ENCODE measurements at places on chromosomes 3 and 15. TPM values are rescaled to one million over a fixed set of nuclear protein-coding genes. Genes with fewer than 3 reads are reported as not detected.
A peak's percentile ranks its signal among the peaks of the same experiment; 100 is the strongest.

- no peak for DNase-seq
- H3K4me3 ChIP-seq: peak overlapping the region; percentile 88
- H3K27ac ChIP-seq: peak overlapping the region; percentile 82
These were observed 1.6 kb upstream of the PLOD2 start for GRCh38 chr3:146162561-146162960.

The ITIH3 gene
- total RNA-seq: 0.97 TPM

The DUOXA2 gene
- 0.17 TPM for total RNA-seq

The MUSTN1 gene
- total RNA-seq: 1.8 TPM

The ADAMTSL3 gene
- 2.4 TPM for total RNA-seq

The TMEM207 gene
- total RNA-seq: not detected

The LEKR1 gene
- 4.2 TPM for total RNA-seq

DNA sequence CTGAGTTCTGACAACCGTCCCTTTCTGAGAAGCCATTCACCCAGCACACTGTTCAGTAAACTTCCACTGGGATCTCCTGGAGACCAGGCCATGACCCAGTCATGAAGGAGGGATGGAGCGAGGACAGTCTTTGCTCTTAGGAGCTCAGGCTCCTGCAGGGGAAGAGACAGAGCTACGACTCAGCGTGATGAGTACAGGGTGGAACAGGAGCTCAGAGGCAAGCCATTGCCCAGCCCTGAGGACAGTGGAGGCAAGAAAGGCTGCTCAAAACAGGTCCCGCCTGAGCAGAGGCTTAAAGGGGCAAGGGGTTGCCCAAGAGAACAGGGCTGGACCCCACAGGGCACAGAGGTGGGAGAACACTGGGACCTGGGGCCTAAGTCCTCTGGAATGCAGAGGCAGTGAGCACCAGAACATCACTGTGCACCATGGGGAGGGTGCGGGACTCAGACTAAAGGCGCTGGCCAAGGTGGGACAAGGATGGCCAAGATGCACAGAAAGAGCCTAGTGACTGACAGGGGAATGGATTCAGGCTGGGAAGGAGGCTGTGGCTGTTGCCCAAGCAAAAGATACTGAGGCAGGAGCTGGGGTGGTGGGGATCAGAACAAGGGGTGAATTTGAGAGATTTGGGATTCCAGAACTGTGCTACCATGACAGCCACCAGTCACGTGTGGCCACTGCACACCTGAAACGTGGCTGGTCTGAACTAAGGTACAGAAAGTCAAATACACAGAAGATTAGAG lies 25.8 kb downstream of the TMEM43 start:
- H3K27me3 ChIP-seq: no peaks in the 10 kb centered on the region
- no peak overlapping the region for H3K4me3 ChIP-seq
- no peak overlapping the region for H3K27ac ChIP-seq
- peak; percentile 44 for DNase-seq

The LRRC31 gene
- total RNA-seq: 1.4 TPM

- peak; percentile 70 for DNase-seq
- peaks cover 65% of the 10 kb centered on the region for H3K27me3 ChIP-seq
- no peaks in the 10 kb centered on the region for H3K36me3 ChIP-seq
- peak overlapping the region; percentile 96 for H3K4me3 ChIP-seq
- no peaks in the 10 kb centered on the region for H3K4me1 ChIP-seq
These were observed 534 bp downstream of the FRMD5 start for GRCh38 chr15:44194323-44195150.

GRCh38 chr3:128775906-128776542 lies 50.0 kb downstream of the RAB7A start:
- no peak overlapping the region for H3K27ac ChIP-seq
- no peaks in the 10 kb centered on the region for H3K27me3 ChIP-seq
- no peak for DNase-seq
- H3K36me3 ChIP-seq: peaks cover 19% of the 10 kb centered on the region
- H3K4me1 ChIP-seq: peaks cover 27% of the 10 kb centered on the region

GRCh38 chr3:73448761-73449301 lies 175.9 kb downstream of the PDZRN3 start:
- peaks cover 28% of the 10 kb centered on the region for H3K4me1 ChIP-seq
- no peaks in the 10 kb centered on the region for H3K27me3 ChIP-seq
- H3K36me3 ChIP-seq: peaks cover 3% of the 10 kb centered on the region
- DNase-seq: no peak
- no peak overlapping the region for H3K27ac ChIP-seq

DNA sequence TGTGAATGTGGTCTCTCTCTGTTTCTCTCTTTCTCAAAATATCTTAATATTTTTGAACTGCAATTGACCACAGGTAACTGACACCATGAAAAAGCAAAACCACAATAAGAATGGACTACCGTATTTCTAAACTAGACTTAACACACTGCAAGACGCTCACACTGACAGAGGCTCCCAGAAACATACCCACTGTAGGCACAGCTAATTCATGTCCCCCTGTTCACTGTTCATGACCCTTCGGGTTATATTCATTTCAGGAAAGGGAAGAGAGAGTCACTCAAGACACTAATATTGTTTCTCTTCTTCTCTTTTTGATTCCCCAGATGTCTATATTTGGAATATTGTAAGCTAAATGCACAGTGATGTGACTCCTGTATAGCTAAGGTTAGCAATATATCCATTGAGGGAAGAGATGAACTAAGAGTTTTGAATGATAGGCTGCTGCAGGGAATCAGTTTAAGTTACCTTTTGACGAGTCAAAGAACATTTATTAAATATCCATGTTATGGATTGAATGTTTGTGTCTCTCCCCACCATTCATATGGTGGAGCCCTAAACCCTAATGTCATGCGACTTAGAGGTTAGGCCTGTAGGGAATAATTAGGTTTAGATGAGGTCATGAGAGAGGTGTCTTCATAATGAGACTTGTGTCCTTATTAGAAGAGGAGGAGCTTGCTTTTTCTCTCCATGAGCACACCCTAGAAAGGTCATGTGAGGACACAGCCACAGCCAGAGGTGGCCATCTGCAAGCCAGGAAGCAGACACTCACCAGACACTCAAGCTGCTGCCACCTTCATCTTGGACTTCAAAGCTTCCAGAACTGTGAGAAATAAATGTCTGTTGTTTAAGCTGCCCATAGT lies 216.6 kb upstream of the GRM7 start:
- no peak overlapping the region for H3K27ac ChIP-seq
- H3K4me3 ChIP-seq: no peak overlapping the region
- DNase-seq: no peak
- no peaks in the 10 kb centered on the region for H3K27me3 ChIP-seq
- H3K4me1 ChIP-seq: peaks cover 7% of the 10 kb centered on the region
- H3K36me3 ChIP-seq: no peaks in the 10 kb centered on the region

The CCDC9B gene
- 1.6 TPM for total RNA-seq

DNA sequence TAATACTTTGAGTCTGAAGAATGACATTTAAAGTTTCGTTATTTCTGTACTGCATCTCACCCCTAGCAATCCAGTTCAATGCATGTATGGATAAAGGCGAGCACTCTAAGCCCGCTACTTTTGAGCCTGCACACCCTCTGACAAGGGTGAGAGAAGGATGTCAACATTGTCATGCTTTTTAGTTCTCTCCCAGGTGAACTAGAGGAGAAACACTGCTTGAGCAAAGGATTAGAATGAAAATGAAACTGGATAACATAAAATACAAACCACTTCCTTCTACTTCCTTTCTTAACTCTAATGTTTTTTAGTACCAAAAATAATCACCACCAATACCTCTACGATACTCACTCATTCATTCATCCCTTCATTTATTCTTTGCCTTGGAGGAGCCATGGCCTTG lies 588.7 kb upstream of the NR2F2 start:
- DNase-seq: no peak
- no peak overlapping the region for H3K4me3 ChIP-seq
- H3K27ac ChIP-seq: no peak overlapping the region
- no peaks in the 10 kb centered on the region for H3K27me3 ChIP-seq

DNA sequence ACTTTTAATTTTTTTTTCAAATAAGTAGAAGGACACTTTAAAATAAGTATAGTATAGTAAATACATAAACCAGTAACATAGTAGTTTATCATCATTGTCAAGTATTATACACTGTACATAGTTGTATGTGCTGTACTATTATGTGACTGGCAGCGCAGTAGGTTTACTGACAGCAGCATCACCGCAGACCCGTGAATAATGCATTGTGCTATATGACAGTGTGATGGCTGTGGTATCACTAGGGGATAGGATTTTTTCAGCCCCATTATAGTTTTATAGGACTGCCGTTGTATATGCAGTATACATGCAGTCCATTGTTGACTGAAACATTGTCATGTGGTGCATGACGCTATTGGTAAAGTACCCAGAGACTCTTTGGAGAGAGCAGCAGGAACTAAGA lies 306.5 kb downstream of the SQOR start:
- H3K27ac ChIP-seq: no peak overlapping the region
- no peaks in the 10 kb centered on the region for H3K36me3 ChIP-seq

GRCh38 chr3:145005427-145005826 lies 1033.8 kb downstream of the DIPK2A start:
- H3K27me3 ChIP-seq: no peaks in the 10 kb centered on the region
- DNase-seq: no peak
- H3K4me1 ChIP-seq: no peaks in the 10 kb centered on the region
- no peak overlapping the region for H3K4me3 ChIP-seq

The ASB14 gene
- not detected for total RNA-seq

DNA sequence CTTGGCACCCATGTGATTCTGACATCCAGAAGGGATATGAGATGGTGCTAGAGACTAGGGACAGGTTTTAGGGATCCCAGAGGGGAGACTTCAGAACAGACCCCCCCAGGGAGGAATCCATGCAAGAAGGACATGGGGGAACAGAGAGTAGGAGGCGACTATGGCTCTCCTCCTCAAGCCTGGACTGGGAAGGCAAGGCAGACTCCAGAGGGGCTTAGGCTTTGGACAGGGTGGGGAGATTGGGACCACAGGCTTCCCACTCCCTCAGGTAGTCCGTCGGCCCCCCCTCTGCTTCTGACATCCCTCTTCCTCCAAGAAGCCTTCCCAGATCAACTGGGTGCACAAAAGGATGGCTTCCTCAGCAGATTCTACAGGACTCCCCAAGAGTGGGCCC lies 3.0 kb upstream of the VIPR1 start:
- H3K27ac ChIP-seq: no peak overlapping the region
- DNase-seq: peak; percentile 57
- no peaks in the 10 kb centered on the region for H3K36me3 ChIP-seq
- peaks cover 78% of the 10 kb centered on the region for H3K27me3 ChIP-seq

GRCh38 chr15:79967298-79968182 lies 3.5 kb downstream of the BCL2A1 start:
- no peak for DNase-seq
- no peak overlapping the region for H3K27ac ChIP-seq
- no peak overlapping the region for H3K4me3 ChIP-seq
- no peaks in the 10 kb centered on the region for H3K4me1 ChIP-seq

All from type B pancreatic cell (in vitro differentiated cells).